ENCODE measurements at places on chromosomes 11 and 22.

GRCh38 chr11:1460986-1461825 lies 25.4 kb downstream of the MOB2 start:
- no peak for DNase-seq

GRCh38 chr11:44622190-44622650 lies 56.8 kb downstream of the CD82 start:
- no peak for DNase-seq

- DNase-seq = peak; percentile 99
Measured at GRCh38 chr11:28107750-28108618, at the start of the genes KIF18A and METTL15. TSS of gene KIF18A (minus strand) at chr11:28108156. CDS start at chr11:28097947, 10,209 bp downstream. TSS of gene METTL15 (plus strand) at chr11:28108388. CDS start at chr11:28113335, 4,947 bp downstream.

DNA sequence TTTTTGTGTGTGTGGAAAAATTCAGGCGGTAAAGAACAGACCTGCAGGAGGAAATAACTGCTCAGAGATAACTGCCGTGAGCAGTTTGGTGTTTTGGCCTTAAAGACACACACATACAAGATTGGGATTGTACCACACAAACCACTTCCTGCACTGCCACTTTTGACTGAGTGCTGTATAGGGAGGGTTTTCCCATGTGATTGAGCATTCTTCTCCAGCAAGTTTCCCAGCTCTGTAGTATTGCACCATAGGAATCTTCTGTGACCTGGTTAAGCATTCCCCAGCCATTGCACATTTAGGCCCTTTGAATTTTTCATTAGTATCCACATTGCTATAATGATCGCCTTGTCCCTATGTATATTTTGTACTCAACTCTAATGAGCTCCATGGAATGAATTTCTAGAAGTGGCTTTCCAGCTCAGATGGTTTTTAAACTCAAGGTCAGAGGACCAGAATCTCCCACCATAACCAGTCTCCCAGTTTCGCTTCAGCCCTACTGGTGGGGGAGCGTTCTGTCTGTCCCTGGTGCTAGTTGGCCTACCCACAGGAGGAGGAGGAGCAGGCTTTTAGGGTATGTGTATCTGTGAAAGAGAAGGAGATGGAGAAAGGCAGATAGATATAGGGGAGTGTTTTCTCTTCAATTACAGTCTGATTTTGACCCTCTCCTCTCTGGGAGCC lies 9.3 kb downstream of the CD82 start:
- DNase-seq = peak; percentile 68

- DNase-seq = no peak
Measured at GRCh38 chr11:61826930-61827570, 1.1 kb upstream of the FADS2 start.

DNA sequence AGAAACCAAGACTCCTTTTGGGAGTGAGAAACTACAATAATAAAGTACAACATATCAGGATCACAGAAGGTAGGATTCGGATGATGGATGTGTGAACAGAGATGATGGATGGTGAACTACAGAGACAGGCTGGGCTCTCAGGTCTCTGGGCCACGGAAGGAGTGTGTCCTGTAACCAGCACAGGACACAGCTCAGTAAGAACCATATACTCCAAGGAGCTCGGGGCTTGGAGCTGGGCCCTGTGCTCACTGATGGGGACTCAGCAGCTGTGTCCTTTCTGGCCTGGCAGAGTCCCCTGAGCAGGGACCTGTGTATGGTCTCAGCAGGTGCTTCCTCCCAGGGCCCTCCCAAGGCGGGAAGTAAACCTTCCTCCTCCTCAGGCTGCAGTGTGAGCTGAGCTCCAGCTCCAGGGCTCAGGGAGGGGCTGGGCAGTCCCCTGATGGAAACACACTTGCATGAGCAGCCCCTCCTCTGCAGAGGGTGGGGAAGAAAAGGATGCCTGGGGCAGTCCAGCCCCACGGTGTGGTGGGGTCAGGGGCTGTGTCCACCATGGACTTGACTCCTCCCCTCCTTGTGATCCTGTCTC lies 39.8 kb upstream of the TOP3B start:
- no peak for DNase-seq

- DNase-seq = no peak
Measured at GRCh38 chr11:86418917-86419316, 44.2 kb downstream of the CCDC81 start.

- DNase-seq = no peak
Measured at GRCh38 chr11:122843281-122844141, 5.2 kb downstream of the CRTAM start.

DNA sequence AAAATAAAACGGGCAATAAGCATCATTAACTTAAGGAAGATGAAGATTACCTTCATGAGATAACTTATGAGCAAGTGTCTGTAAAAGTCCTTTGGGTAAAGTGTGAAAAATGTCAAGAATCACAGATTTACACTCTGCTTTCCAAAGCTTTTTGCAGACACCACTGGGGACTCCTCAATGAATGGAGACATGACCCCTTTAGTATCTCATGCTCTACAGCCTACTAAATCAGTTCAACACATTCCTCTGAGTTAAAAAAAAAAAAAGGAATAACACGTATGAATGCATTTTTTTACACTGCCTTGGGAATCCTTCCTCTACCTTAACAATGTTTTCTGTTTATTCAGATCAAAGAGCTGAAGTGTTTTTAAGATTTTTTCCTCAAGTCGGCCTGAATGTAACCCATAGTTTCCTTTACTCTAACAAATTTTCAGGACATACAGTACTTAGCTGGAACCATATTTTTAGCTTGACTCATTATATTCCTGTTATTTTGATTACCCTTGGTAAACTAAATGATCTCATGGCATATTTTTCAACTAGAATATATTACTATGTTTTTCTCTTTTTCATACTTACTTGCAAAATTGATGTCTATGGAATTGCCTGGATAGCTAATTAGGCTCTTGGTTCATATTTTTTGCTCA lies 25.9 kb upstream of the RAB30 start:
- no peak for DNase-seq

GRCh38 chr22:37018815-37019308 lies 385 bp downstream of the TST start:
- no peak for DNase-seq

DNA sequence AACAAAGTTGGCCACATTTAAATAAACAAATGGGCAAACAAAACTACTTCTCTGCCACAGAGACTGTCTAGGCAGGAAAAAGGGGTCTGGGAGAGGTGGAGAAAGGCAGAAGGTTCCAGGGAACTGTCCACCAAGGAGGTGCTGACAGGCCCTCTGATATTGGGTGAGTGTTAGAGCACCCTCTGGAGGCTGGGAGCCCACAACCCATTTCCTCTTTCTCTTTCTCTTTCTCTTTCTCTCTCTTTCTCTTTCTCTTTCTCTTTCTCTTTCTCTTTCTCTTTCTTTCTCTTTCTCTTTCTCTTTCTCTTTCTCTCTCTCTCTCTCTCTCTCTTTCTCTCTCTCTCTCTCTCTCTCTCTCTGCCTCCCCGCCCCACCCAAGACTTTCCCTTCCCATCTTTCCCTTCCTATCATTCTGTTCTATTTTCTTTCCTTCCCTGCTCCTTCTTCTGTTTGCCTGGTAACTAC lies 912.8 kb downstream of the DLG2 start:
- no peak for DNase-seq

GRCh38 chr11:100709233-100709957 lies 22.3 kb downstream of the ARHGAP42 start:
- no peak for DNase-seq

All from AG09319 (cell line).